ENCODE measurements at places on chromosomes 2 and 18. TPM values are rescaled to one million over a fixed set of nuclear protein-coding genes. Genes with fewer than 3 reads are reported as not detected.

GRCh38 chr2:64918220-64918886, 70.8 kb upstream of the SLC1A4 start:
- no peak for DNase-seq
- peaks cover 7% of the 10 kb centered on the region for H3K4me1 ChIP-seq
- H3K4me3 ChIP-seq, result peak overlapping the region; percentile 58
- H3K27ac ChIP-seq, result peak overlapping the region; percentile 67
- H3K27me3 ChIP-seq, result no peaks in the 10 kb centered on the region
- no peaks in the 10 kb centered on the region for H3K36me3 ChIP-seq

IL36RN gene
- not detected for total RNA-seq

CIDEA gene
- total RNA-seq, result not detected

DNA sequence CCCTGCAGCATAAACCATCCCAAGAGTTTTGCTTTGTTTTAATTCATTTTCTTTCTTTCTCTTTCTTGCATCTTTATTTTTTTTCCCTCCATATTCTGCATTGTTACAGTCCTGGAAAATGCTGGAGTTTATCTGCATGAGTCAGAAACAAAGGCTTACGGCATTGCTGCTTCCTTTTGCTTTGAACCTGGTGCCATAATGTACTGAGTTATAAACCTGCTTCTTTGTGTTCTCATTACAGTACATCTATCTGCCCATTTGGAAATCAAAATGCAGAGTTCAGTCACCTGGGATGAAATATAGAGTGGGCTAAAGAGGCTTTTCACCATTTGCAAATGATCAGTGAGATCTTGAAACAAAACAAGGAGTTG, 1009.2 kb upstream of the FANCL start:
- H3K27me3 ChIP-seq, result no peaks in the 10 kb centered on the region
- no peak for DNase-seq
- no peak overlapping the region for H3K27ac ChIP-seq
- H3K36me3 ChIP-seq, result no peaks in the 10 kb centered on the region

- H3K36me3 ChIP-seq, result no peaks in the 10 kb centered on the region
- H3K27ac ChIP-seq, result no peak overlapping the region
- H3K4me1 ChIP-seq, result no peaks in the 10 kb centered on the region
- no peak overlapping the region for H3K4me3 ChIP-seq
- no peaks in the 10 kb centered on the region for H3K27me3 ChIP-seq
Observed at GRCh38 chr2:186889101-186889879, 40.3 kb upstream of the ZSWIM2 start.

DNA sequence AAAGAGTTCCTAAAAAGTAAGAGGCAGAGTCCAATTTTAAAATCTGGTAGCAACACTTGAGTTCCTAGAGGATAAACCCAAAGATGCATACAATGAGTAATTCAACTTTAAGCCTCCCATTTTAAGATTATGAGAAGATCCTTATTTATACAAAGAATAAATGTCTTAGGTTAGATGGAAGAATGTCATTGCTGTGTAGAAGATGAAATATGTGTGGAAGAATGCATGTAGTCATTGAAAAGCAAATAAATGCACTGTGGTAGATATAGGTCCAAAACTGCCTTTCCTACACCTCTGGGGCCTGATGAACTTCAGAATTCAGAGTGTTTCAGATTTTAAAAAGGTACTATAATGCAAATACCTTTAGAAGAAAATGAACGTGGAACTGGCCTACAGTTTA, 58.7 kb upstream of the LRP1B start:
- no peaks in the 10 kb centered on the region for H3K4me1 ChIP-seq
- no peak overlapping the region for H3K4me3 ChIP-seq
- no peaks in the 10 kb centered on the region for H3K27me3 ChIP-seq
- DNase-seq, result no peak
- no peak overlapping the region for H3K27ac ChIP-seq

NXPH2 gene
- not detected for total RNA-seq

DNA sequence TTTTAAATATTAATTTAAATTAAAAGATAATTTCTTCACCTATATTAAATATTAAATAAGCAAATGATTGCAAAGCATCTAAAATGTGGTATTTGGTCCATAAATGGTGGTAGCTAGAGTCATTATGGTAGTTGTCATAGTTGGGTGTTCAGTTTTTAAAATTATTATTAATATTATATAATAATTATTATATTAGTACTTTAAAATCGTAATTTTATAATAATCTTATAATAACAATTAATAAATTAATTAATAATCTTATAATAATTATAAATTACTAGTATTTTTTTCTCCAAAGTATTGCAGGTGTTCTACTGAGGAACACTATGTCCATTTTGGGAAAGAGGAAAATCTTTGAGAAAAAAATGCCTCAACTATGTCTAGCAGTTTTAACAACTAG, 835.5 kb upstream of the GCFC2 start:
- no peak overlapping the region for H3K4me3 ChIP-seq
- DNase-seq, result no peak
- H3K36me3 ChIP-seq, result no peaks in the 10 kb centered on the region
- no peaks in the 10 kb centered on the region for H3K27me3 ChIP-seq
- no peaks in the 10 kb centered on the region for H3K4me1 ChIP-seq

- no peaks in the 10 kb centered on the region for H3K4me1 ChIP-seq
- no peak for DNase-seq
- no peak overlapping the region for H3K27ac ChIP-seq
- H3K36me3 ChIP-seq, result no peaks in the 10 kb centered on the region
- no peak overlapping the region for H3K4me3 ChIP-seq
Observed at GRCh38 chr2:171330155-171330956, 103.4 kb downstream of the METTL8 start.

CYS1 gene
- total RNA-seq, result 16.9 TPM

GRCh38 chr18:478681-479080, 21.8 kb downstream of the COLEC12 start:
- H3K27ac ChIP-seq, result peak overlapping the region; percentile 58
- no peak overlapping the region for H3K4me3 ChIP-seq
- H3K36me3 ChIP-seq, result no peaks in the 10 kb centered on the region
- DNase-seq, result no peak

- no peak for DNase-seq
- H3K27me3 ChIP-seq, result no peaks in the 10 kb centered on the region
- H3K4me3 ChIP-seq, result no peak overlapping the region
- no peaks in the 10 kb centered on the region for H3K4me1 ChIP-seq
- H3K27ac ChIP-seq, result no peak overlapping the region
- H3K36me3 ChIP-seq, result no peaks in the 10 kb centered on the region
Observed at GRCh38 chr2:169683054-169683424, 11.2 kb downstream of the CFAP210 start.

GRCh38 chr18:78876868-78877267, 102.8 kb upstream of the SALL3 start:
- H3K4me1 ChIP-seq, result no peaks in the 10 kb centered on the region
- no peak overlapping the region for H3K27ac ChIP-seq
- no peak overlapping the region for H3K4me3 ChIP-seq
- peak; percentile 88 for DNase-seq
- H3K27me3 ChIP-seq, result no peaks in the 10 kb centered on the region

MTX2 gene
- total RNA-seq, result 26.2 TPM

USP37 gene
- total RNA-seq, result 8.6 TPM

DNA sequence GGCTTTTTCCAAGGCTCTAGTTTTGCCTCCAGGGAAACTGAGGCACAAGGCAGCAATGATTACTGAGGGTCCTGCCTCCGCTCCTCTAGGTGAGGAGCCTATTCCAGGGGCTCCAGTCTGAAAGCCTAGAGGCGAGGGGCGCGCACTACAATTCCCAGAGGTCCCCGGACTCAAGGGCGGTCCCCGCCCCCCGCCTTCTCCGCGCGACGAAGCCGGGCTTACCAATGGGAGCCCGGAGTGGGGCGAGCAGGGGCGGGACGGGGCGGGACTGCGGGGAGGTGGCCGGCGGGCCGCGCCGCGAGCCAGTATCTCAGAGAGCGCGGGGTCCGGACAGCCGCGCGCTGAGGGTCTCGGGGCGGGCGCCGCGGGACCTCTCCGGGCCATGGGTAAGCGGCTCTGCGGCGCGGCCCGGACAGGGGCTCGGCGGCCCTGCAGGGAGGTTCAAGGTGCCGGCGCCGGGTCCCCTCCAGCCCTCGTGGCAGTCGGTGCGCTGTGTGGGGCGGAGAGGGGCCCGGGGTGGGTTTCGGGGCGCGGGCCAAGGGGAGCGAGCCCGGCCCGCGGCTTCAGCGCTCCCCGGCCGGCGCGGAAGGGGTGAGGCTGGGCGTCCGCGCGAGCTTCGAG, at the start of gene ARID5A:
Gene ARID5A (plus strand): TSS at position 308 of the 621 bp plus-strand sequence. CDS start 75 bp downstream, at position 383.
- peak; percentile 98 for DNase-seq
- no peaks in the 10 kb centered on the region for H3K36me3 ChIP-seq
- H3K4me1 ChIP-seq, result peaks cover 92% of the 10 kb centered on the region
- peak within 1 kb of the TSS; percentile 90 for H3K4me3 ChIP-seq
- H3K27me3 ChIP-seq, result no peaks in the 10 kb centered on the region

BMP10 gene
- not detected for total RNA-seq

DNA sequence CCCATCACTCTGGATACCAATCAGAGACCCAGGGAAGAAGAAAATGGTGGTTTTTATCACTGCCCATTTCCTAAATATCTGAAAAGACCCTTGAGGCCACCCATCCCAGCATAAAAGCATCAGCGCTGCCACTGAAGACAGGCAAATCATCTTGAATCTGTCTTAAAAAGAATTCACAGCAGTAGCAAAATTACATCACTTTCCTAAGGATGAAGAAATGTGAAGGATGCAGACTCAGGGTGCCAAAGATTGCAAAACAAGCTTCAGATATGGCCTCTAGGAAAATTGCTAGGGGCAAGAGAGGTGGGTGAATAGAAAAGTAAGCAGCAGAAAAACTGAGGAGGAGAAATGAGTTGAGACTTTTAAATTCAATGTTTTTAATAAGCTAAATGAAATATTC, 70.0 kb downstream of the SLC25A12 start:
- no peak overlapping the region for H3K4me3 ChIP-seq
- H3K27ac ChIP-seq, result no peak overlapping the region
- no peaks in the 10 kb centered on the region for H3K27me3 ChIP-seq
- no peak for DNase-seq

RFX8 gene
- total RNA-seq, result not detected

- no peak overlapping the region for H3K4me3 ChIP-seq
- no peak for DNase-seq
- no peaks in the 10 kb centered on the region for H3K27me3 ChIP-seq
- H3K36me3 ChIP-seq, result no peaks in the 10 kb centered on the region
Observed at GRCh38 chr2:140808820-140809219, 1322.0 kb downstream of the LRP1B start.

- no peak for DNase-seq
- no peak overlapping the region for H3K27ac ChIP-seq
- no peaks in the 10 kb centered on the region for H3K4me1 ChIP-seq
- no peaks in the 10 kb centered on the region for H3K36me3 ChIP-seq
- H3K4me3 ChIP-seq, result no peak overlapping the region
Observed at GRCh38 chr2:219991116-219991515, 363.7 kb downstream of the SLC4A3 start.

SNTG2 gene
- 5.2 TPM for total RNA-seq

DNA sequence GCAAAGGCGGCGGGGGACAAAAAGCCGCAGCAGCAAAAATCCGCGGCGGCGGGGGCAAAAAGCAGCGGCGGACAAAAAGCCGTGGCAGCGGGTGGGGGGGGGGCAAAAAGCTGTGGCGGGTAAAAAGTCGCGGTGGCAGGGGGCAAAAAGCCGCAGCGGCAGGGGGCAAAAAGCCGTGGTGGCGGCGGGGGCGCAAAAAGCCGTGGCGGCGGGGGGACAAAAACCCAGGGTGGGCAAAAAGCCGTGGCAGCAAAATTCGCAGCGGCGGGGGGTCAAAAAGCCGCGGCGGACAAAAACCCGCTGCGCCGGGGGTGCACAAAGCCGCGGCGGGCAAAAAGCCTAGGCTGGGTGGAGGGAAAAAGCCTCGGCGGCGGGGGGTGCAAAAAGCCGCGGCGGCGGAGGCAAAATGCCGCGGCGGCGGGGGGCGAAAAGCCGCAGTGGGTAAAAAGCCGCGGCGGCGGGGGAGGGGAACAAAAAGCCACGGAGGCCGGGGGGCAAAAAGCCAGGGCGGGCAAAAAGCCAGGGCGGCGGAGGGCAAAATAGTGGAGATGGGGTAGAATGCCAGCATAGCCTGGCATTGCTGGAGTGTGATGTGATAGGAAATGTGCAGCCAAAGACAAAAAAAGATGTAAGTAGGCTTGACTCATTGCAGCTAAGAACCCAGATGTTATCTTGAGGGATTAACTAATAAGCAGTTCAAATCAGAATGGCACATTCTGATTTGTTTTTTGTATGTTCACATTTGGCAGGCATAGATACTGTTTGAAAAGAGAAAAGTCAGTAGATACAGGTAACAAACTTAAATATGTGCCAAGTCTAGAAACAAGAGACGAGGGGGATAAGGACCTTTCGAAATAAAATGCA, 1076.3 kb downstream of the RPIA start:
- peaks cover 8% of the 10 kb centered on the region for H3K4me1 ChIP-seq
- H3K27me3 ChIP-seq, result peaks cover 34% of the 10 kb centered on the region
- no peak overlapping the region for H3K4me3 ChIP-seq
- DNase-seq, result no peak
- no peaks in the 10 kb centered on the region for H3K36me3 ChIP-seq

DLGAP1 gene
- total RNA-seq, result 1.3 TPM

BCS1L gene
- total RNA-seq, result 25.0 TPM

GRCh38 chr2:11716689-11717321, 29.6 kb upstream of the LPIN1 start:
- no peaks in the 10 kb centered on the region for H3K36me3 ChIP-seq
- H3K4me3 ChIP-seq, result no peak overlapping the region
- DNase-seq, result no peak

DNA sequence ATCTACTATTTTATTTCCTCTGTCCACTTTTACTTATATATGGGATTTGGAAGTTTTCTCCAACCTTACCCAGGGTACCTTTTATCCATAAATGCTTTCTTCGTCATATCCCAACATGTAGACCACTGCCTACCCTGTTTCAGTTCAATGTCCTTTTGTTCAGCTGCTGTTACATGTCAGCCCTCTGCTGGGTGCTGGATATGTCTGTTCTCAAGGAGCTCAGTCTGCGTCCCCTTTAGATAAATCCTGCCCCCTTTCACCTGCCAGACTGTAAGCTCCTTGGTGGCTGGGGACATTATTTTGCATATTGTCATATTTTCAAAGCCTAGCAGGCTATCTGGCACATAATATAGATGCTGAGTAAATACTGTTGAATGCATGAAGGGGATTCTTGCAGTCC, 53.2 kb downstream of the NEMP2 start:
- no peak overlapping the region for H3K27ac ChIP-seq
- no peak for DNase-seq
- no peaks in the 10 kb centered on the region for H3K27me3 ChIP-seq
- H3K4me3 ChIP-seq, result no peak overlapping the region
- H3K4me1 ChIP-seq, result peaks cover 61% of the 10 kb centered on the region

MYCN gene
- 0.83 TPM for total RNA-seq

GRCh38 chr18:52060607-52061304, 279.2 kb upstream of the DCC start:
- no peaks in the 10 kb centered on the region for H3K27me3 ChIP-seq
- no peak for DNase-seq
- H3K4me1 ChIP-seq, result no peaks in the 10 kb centered on the region
- no peak overlapping the region for H3K27ac ChIP-seq

- H3K27ac ChIP-seq, result no peak overlapping the region
- no peak overlapping the region for H3K4me3 ChIP-seq
Observed at GRCh38 chr2:223042704-223043118, 9.3 kb upstream of the KCNE4 start.

- no peaks in the 10 kb centered on the region for H3K27me3 ChIP-seq
- H3K4me1 ChIP-seq, result peaks cover 66% of the 10 kb centered on the region
- no peak overlapping the region for H3K4me3 ChIP-seq
- no peaks in the 10 kb centered on the region for H3K36me3 ChIP-seq
- no peak for DNase-seq
Observed at GRCh38 chr18:48996901-48997463, 46.2 kb upstream of the SMAD7 start.
